ENCODE measurements at places on chromosomes 2 and 18. TPM values are rescaled to one million over a fixed set of nuclear protein-coding genes. Genes with fewer than 3 reads are reported as not detected.

DNA sequence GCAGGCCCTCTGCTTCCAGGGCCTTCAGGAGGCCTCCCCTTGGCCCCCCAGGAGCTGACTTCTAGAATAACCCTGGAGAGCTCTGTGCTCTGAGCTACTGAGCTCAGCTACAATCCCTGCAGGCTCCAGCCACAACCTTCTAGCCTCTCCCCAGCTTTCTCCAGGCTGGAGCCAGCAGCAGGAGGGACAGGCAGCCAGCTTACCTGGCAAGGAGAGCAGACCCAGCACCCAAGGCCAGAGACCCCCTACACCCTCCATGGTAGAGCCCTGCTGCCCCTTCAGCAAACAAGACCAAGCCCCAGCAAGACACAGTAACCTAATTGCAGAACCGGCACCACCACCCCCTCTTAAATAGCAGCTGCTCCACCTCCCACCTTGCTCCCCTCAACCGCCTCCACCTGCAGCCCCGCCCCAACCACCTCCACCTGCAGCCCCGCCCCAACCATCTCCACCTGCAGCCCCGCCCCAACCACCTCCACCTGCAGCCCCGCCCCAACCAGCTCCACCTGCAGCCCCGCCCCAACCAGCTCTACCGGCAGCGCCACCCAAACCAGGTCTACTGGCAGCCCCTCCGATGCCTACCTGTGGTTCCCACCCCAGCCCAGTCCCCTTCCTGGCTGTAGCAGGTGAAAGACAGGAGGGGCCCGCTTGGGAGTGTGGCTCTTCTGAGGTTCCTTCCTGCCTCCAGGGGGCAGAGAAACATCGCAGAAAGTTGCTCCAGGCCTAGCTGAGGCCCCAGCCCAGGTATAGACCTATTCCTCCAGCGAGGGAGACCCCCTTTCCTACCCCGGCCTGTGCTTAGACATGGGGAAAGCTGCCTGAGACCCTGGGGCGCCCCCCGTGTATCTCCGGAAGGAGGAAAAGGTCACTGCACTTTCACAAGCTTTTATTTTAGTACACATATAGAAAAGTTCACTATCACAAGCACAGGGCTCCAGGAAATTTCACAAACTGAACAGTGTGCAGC lies at the start of gene ASTL:
Gene ASTL (minus strand): TSS at position 324 of the 967 bp plus-strand sequence. CDS start 66 bp downstream, at position 258.
- DNase-seq, result peak; percentile 84

DNA sequence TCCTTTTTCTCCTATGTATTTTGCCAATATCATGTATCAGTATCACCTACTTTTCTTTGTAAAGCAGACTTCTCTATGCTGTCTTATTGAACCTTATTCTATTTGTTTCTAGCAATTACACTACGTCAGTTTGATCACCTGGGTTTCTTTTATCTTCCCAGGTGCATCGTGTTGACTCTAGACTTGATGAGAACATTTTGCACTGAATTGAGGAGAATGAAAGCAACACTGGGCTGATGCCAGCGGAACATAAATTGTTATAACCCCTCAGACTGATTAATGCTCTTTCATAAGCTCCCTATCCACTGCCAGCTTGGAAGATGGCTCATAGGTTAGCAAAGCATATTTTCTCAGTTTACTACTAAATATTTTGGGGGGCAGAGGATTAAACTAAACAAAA lies 140.6 kb downstream of the EPHA4 start:
- DNase-seq, result no peak

DNA sequence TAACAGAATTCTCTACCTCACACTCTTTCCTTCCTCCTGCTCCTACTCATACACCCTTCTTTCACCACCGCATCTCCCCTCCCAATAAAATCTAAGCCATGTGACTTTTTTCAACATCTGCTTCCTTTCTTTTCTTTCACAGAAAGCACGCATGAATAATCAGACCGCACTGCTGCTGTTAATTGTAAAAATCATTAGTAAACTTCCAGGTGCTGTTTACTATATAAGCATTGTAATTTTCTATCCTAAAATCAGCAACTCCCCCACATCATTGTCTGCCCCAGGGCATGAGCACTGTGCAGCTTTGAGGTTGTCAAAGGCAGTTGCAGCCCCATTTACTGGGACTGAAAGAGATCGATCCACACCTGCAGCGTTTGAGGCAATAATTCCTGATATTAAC lies 782.6 kb upstream of the ID2 start:
- DNase-seq, result no peak

DNA sequence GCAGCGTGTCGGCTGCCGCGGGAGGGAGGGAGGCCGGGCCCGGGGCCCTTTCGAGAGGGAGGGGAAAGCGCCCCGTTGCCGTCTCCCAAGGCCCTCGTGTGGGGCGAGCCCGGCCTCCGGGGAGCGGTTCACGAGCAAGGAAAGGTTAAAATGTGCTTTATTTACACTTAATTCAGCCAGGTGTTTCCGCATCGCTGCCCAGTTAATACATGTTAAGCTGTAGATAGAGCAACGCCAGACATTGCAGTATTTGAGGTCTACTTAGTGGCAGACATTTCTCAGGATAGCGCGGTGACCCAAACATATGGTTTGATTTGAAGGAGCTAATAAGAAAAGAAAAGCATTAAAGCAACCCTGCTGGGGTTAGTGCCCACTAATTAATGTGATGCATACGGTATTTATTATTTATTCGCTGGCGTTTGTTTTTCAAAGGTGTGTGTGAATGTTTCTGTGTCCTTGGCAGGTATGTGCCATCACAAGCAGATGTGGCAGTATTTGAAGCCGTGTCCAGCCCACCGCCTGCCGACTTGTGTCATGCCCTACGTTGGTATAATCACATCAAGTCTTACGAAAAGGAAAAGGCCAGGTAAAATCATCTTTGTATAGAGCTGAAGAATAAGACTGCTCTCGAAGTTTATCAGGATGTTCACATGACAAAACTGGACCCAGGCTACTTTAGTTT lies 571 bp downstream of the EEF1B2 start:
- DNase-seq, result peak; percentile 78

DNA sequence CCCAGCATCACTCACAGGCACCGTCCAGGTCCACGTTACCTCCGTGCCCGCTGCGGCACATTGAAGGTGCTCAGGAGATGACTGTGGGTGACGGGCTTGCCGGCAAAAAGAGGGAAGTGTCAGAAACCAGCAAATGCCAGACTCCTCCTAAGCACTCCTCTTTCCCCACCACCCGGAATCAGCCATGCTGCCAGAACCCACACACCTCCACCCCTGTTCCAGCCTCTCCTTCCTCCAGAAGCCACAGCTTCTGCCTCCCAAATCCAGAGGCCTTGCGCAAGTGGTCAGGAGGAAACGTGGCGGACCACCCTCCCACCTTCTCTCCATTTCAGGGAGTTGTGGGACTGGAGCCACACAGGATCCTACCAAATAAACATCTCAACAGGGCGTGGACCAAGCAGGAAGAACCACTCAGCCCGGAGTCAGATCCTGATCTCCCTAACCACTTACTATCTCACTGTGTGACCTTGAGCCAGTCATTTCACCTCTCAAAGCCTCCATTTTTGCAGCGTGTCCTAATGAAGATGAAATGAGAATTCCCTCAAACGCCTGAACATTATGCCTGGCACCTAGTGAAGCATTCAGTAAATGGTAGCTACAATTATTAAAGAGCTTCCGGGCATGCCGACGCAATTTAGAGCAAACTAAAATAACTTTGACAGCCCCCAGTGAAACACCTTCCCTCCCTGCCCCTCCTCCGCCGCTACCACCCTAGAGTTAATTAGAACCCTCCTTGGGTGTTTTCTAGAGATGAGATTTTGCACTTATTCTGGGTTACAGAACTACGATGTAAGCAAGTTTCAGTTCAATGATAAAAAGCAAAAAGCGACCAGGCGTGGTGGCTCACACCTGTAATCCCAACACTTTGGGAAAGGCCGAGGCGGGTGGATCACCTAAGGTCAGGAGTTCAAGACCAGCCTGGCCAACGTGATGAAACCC lies 32.9 kb downstream of the SMAD7 start:
- DNase-seq, result no peak

DNA sequence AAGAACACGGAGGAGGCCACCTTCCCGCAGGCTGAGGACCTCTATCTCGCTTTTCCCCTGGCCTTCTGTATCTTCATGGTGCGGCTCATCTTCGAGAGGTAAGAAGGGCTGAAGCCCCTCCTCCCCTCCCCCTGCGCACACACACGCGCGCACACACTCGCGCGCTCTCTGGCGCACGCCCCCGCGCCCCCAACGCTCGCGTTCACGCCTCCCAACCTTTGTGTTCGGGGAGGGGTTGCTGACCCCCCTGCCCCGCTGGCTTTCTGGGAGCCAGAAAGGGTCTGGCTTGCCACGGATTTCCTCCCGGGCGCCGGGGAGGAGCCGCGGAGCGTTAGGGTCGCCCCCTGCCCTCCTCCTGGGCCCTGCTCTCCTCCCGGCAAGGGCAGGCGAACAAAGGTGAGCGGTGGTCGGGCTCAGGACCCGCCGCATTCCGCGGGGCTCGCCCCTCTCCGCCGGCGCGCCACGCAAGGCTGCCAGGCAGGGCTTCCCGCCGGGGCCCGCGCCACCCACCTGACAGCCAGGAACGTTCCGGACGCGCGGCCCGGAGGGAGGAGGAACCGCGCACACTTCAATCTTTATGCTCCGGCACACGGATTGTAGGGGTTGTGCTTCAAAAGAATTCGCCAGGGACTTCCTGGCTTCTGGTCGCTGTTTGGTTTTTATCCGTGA lies 583 bp downstream of the CERS6 start:
- DNase-seq, result peak; percentile 87

DNA sequence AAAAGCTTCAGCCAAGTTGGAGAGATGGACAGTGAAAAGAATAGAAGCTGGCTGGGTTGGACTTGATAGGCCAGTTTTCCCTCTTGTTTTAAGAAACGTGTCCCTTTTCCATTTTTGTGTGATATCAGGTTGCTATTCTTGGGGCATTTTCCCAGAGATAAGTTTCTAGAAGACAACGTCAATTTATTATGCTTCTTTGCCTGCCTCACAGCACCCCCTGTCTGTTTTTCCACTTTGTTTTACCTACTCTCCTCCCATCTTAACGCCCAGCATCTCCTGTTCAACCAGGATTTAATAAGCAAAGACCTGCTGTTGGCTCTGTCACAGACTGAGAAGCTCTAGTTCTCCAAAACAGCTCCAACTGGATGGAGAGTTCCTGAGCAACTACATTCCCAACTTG lies 317.8 kb upstream of the ZNF521 start:
- no peak for DNase-seq

GRCh38 chr2:197559681-197560080 lies 43.8 kb downstream of the MOB4 start:
- DNase-seq, result no peak

DNA sequence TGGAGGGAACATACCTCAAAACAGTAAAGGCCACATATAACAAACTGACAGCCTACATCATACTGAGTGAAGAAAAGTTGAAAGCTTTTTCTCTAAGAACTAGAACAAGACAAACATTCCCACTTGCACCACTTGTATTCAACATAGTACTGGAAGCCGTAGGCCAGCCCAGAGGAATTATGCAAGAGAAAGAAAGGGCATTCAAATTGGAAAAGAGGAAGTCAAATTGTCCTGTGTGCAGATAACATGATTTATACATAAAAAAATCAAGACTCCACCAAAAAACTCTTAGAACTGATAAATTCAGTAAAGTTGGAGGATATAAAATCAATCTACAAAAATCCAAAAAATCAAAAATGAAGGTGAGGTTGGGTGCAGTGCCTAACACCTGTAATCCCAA lies 8.0 kb upstream of the KDM3A start:
- no peak for DNase-seq

- DNase-seq, result no peak
Measured at GRCh38 chr18:76678248-76678647, 144.1 kb upstream of the ZNF236 start.

GRCh38 chr2:71506222-71507153 lies 53.1 kb downstream of the DYSF start:
- DNase-seq, result peak; percentile 61

- DNase-seq, result no peak
Measured at GRCh38 chr18:44904768-44905167, 224.1 kb downstream of the SETBP1 start.

GRCh38 chr2:1605102-1606045 lies 138.9 kb downstream of the PXDN start:
- DNase-seq, result peak; percentile 78

GRCh38 chr18:46291149-46291548 lies 187.0 kb downstream of the HAUS1 start:
- DNase-seq, result no peak

- DNase-seq, result no peak
Measured at GRCh38 chr18:61967252-61967891, 74.6 kb upstream of the RNF152 start.

DNA sequence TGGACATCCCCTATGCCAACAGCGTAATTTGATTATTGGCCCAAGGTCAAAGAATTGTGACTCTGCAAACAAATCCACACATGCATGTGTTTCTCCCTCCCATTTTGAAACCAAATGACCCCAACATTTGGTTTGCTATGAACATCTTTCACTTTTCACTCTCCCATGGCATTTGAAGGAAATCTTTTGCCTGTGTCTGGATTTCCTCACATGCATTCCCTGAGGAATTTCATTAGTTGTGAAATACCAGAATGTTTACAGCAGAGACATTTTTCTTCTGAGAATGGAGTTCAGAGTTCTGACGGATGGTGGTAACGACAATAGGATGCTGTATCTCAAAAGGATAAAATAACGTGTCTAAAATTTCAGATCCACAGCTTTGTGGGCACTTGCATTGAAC lies 60.3 kb upstream of the LMAN1 start:
- DNase-seq, result no peak

The MYCN gene
- total RNA-seq, result not detected

The DTNB gene
- total RNA-seq, result 25.5 TPM

The PROKR1 gene
- total RNA-seq, result not detected

The FEV gene
- total RNA-seq, result not detected

The MRO gene
- 6.1 TPM for total RNA-seq

All from spleen (tissue), 13 donors.